NCI-H187 treated with DMSO at 0.1 percent for 48 hours (cell line): ENCODE measurements at places on chromosomes 3 and 15.

DNA sequence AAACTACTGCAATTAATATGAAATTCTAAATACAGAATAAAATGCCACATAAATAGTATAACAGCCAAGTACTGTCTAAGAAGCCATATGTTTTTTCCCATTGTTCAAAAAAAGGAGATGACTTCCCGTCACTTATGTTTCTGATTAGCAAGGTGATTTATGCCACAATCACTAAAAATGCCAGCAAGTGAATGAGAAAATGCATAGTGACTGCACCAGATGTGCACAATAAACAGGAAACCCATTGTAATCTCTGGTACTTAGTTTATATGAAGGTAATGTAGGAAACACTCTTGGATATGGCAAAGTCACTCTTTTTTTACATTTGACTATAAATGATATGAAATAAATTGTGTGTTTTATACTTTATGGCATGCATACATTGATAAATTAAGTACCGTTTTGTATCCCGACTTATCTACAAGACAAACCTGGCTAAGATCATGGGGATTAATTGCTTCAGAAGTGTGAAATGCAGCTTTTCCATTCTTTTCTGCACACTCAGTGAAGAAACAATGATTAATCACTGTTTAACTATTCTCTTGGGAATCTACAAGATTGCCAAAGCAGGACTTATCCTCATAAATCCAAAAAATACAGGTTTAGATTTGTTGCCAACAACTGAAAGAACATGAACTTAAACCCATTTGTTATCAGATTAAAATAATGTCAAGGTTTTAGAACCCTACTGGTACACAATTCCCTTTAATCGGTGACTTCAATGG is 164.5 kb downstream of the TBC1D5 start:
- no peak for DNase-seq

DNA sequence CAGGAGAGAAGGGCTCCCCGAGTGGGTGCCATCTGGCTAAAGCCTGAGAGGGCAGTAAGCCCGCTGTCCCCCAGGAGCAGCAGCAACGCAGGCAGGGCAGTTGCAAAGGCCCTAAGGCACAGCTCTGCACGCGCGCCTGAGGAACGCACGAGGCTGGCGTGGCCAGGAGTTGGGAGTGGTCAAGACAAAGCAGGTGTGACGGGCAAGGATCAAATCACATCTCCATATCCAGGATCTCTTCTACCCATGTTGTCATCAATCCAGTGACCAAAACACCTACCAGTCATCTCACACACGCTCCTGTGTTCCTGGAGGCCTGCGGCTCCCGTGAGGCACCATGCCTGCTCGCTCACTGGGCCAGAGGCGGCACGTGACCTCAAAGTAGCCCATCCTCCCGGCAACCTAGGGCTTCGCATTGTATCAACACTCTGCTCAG is 59.5 kb downstream of the ERC2 start:
- DNase-seq: no peak

GRCh38 chr3:29559741-29560465 is 279.0 kb downstream of the RBMS3 start:
- no peak for DNase-seq

DNA sequence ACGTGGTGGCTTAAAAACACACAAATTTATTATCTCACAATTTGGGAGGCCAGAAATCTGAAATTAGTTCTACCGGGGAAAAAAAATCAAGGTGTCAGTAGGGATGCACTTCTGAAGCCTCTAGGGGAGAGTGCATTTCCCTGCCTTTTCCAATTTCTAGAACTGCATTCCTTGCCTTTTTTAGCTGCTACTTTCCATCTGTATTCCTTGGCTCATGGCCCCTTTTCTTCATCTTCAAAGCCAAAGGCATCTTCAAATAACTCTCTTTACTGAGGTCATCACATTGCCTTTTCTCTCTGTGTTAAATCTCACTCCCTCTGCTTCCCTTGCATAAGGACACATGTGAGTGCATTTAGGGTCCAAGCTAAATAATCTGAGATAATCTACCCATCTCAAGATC is 69.5 kb upstream of the NEO1 start:
- DNase-seq: no peak

- DNase-seq: no peak
These were observed 842 bp downstream of the PCCB start for GRCh38 chr3:136250903-136251460.
